ENCODE measurements at places on chromosomes 3 and 15.

DNA sequence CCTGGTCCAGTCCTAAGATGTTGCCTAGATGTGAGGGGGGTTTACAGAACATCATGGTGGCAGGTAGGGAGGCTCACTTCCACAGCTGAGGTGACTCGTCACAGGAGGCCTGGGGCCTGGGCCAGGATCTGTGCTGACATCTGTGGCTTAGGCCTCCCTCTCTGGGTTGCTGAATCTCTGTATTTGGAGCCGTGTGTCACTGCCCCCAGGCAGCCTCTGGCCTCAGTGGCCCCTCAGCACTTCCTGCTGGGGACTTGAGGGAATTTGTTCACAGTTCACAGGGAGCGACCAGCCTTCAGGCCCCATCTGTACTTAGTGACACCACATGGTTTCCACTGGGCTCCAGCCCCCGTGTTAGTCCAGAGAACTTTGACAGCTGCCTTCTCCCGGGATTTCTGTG lies 41.7 kb upstream of the ADAMTSL3 start:
- DNase-seq, result no peak

DNA sequence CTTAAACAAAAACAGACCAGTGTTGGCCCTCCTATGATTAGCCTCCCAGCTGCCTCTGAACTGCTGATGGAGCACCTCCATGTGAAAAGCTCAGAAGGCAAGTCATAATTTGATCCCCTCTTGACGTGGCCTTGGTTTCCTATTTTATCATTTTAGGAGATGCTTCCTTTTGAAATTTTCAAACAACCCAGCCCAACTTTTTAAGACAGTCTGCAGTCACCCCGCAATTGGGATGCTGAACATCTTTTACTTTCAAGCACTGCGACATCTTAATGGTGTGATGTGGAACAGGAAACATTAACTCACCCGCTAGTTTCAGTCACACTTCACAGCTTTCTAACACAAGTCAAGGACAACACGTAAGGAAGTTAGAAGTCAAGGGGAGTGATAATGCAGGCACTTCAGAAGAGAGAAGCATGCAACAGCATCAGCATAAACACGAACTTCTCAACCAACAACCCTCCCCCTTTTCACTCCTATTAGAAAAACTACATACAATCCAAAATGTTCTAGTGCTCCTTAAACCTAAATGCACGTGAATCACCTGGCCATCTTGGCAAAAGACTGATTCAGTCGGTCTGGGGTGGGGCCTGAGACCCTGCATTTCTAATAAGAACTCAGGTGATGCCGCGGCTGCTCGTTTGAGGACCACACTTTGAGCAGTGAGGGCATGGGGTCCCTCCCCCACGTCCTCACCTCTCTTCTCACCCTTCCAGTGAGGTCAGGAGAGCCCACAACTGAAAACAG lies 161.5 kb downstream of the FOXP1 start:
- no peak for DNase-seq

DNA sequence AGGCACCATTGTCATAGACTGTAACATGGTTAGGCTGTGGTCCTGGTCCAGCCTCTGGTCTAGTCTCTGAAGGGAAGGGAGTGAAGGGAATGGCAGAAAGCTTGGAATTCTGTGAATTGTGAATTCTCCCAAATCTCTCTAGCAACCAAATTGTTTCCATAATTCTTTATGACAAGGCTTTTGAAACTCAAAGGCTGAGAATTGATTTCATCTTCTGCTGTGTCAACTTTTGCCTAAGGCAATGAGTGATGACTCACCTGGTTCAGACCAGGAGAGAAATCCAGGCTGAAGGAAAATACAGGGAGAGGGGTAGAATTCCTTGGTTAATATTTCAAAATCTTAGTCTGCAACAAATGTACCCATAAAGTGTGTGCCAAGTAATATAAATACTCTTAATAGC lies 82.6 kb upstream of the ADPGK start:
- no peak for DNase-seq

GRCh38 chr3:158470944-158471638 lies 99.9 kb upstream of the MLF1 start:
- DNase-seq, result no peak

- DNase-seq, result no peak
Observed at GRCh38 chr3:122921791-122922651, 105.5 kb downstream of the SEMA5B start.

DNA sequence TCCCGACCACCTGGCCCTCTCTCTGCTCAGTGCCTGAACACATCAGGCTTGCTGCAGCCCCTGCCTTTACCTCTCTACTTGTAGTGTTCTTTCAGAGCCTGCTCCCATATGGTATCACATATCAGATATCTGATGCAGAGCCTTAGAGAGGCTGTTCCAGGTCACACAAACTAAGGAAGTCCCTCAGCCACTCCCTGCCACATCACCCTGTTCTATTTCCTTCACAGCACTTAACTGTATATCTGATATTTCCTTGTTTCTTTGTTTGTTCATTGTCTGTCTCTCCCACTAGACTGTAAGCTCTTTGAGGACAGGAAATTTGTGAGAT lies 976 bp upstream of the ALDH1L1 start:
- DNase-seq, result no peak

DNA sequence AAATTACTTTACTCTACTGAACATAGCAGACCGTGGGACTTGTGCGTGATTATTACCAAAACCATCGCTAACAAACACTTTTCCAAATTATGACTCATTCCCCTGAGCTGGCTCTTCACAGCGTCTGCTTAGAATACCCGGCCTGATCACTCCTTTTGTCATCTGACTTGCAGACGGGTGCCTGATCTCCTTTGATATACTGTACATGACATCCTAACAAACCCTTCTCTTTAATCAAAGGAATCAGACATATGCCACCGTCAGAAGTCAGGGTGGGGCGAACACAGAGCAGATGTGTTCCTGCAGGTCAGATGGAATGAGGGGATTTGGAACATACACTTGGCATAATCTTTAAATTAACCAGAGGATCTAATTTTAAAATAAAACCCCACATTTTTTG lies 48.5 kb upstream of the SH3GL3 start:
- no peak for DNase-seq

- no peak for DNase-seq
Observed at GRCh38 chr3:71056327-71056726, 527.2 kb downstream of the FOXP1 start.

DNA sequence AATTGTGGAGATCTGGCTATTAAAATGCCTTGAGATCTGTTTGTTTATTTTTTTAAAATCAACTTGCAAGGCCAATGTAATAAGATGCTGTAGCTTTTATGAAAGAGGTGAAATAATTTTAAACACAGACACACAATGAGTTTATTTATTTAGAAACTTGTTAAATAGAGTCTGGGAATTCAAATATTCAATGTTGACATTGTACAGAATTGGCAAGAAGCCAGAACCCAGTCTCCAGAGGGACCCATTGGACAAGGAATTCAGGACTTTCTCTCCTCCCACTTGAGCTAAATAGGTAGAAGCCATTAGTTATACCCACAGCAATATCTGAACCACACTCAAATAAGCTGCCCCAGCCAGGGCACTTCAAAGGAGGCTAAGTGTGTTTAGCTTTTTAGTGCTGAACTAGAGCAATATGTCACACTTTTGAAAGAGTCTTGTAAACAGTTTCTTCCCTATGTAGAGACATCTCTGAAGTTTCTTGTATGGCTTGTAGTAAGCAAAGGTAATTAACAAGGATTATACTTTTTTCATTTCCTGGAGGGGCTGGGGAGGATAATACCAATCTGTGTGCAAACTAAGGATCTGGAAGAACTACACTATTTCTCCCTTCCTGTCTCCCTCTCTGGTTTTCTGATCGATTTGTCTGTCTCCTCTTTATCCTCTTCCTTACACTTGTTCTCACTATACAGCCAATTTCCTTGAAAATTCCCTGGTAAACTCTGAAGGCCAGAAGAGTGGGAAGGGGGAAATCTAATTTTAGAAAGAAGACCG lies 6.0 kb downstream of the MECOM start:
- DNase-seq, result no peak

GRCh38 chr3:157738441-157738840 lies 235.2 kb upstream of the VEPH1 start:
- DNase-seq, result no peak

GRCh38 chr15:63811942-63812550 lies 21.7 kb downstream of the HERC1 start:
- no peak for DNase-seq

- no peak for DNase-seq
Observed at GRCh38 chr15:83695246-83695645, 41.3 kb downstream of the ADAMTSL3 start.

DNA sequence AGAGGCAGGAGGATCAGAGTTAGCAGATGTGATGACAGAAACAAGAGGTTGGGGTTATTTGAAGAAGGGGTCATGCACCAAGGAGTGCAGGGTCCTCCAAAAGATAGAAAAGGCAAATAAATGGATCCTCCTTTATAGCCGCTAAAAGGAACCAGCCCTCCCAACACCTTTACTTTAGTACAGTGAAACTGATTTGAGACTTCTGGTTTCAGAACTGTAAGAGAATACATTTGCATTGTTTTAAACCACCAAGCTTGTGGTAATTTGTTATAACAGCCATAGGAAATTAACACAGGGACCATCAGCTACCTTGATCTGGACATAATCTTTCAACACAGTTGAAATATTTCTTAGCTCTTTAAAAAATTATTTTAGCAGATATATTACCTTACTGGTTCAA lies 166.6 kb downstream of the TIGIT start:
- no peak for DNase-seq

- DNase-seq, result no peak
Observed at GRCh38 chr3:184315871-184316661, 1.7 kb downstream of the EIF4G1 start.

DNA sequence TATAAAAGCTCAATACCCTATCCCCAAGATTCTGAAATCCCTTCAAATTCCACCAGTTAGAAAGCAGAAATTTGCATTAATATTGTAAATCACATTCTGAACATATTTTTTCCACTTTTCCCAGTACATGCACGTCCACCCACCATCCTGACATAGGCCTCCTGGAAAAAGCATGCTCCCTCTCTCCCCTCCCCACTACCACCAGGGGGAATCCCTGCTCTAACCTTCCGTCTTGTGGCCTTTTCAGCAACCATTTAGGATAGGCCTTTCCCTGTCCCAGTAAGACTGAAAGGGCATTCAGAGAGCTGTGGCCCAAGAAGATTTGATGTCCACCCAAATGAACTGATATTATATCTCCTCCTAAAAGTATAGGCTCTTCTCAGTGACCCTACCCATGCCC lies 182.1 kb downstream of the ARRDC4 start:
- DNase-seq, result no peak

GRCh38 chr15:70321172-70321819 lies 223.6 kb upstream of the TLE3 start:
- no peak for DNase-seq

DNA sequence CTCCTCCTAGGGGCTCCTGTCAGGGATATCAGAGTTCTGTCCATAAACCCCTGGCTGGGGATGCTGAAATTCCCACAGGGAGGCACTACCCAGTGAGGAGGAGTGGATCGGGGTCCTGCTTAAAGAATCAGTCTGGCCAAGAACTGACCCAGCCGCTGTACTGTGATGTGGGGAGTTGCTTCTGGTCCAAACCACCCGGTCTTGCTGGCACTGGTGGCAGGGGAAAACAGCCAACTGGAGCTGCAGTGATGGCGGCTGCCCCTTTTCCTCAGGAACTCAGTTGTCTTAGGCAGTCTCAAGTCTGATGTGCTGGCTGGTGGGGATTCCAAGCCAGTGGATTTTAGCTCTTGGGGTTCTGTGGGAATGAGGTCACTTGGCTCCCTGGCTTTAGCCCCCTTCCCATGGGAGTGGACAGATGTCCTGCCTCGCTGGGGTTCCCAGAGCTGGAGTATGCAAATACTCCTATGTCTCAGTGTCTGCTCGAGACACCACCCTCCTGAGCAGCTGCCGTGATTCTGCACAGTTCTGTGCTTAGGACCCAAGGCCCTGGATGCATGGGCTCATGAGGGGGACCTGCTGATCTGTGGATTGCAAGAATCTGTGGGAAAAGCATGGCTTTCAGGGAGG lies 97.1 kb downstream of the SLC25A26 start:
- no peak for DNase-seq

GRCh38 chr3:140570602-140571001 lies 107.3 kb upstream of the TRIM42 start:
- no peak for DNase-seq

DNA sequence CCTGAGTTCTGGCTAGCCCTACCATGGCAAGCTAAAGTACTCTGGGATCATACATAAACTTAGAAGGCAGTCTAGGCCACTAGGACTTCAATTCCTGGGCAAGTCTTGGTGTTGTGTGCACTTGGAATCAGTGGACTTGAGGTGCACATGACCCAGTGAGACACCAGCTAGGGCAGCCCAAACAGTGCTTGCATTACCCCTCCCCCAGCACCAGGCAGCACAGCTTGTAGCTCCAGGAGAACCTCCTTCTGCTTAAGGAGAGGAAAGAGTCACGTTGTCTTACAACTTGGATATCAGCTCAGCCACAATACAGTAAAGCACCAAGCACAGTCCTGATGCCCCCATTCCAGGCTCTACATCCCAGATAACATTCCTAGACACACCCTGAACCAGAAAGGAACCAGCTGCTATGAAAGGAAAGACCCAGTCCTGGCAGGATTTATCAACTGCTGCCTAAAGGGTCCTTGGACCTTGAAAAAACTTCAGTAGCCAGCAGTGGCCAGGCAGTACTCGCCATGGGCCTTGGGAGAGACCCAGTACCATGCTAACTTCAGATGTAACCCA lies 57.2 kb downstream of the MYO9A start:
- DNase-seq, result no peak

DNA sequence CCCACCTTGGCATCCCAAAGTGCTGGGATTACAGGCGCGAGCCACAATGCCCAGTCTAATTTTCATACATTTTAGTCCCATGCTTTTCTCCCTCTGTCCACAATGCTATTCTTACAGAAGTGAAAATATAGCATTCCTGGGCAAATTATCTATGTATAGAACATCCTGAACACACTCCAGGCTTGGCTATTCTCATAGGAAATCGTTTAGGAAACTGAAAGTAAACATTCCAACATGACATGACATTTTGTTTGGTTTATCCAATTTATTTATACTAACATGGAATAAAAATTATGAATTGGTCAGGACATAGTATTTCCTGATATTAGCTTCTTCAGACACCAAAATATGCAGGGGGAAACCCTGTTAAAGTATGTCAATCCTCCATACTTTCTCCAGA lies 52.6 kb downstream of the SYNM start:
- DNase-seq, result no peak

DNA sequence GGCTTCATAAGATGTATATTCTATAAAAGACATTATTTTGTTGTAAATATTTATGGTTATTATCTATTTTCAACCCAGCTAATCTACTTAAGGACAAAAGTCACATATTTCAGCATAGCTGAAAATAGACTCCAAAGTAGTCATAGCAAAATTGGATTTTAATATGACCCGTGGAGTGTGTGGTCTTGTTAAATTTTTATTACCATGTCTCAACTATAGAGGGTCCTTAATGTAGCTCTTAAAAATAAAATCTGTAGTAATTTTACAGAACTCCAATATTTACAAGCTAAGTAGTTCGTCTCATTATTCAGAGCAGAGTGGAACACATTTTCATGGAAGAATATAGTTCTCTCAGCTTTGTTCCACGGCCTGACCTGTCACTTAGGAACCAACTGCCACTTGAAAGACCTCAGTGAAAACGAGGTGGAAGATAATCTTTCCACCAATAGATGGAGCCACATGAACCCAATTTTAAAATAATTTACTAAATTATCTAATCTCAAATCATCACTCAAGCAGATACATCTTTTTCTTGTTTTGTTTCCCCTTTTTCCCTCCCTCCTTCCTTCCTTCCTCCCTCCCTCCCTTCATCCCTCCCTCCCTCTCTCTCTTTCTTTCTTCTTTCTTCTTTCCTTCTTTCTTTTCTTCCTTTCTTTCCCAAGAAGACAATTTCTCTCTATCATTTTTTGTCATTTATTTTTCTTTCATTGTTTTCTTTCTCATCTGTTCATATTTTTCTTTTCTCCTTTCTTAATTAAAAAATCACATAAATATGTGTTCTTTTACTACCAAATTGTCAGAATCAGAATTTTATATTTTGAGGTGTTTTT lies 97.2 kb downstream of the CLDN1 start:
- DNase-seq, result peak; percentile 47

Measured in Kasumi-1 (cell line).